ENCODE measurements at places on chromosomes 6 and 20. TPM values are rescaled to one million over a fixed set of nuclear protein-coding genes. Genes with fewer than 3 reads are reported as not detected.

DNA sequence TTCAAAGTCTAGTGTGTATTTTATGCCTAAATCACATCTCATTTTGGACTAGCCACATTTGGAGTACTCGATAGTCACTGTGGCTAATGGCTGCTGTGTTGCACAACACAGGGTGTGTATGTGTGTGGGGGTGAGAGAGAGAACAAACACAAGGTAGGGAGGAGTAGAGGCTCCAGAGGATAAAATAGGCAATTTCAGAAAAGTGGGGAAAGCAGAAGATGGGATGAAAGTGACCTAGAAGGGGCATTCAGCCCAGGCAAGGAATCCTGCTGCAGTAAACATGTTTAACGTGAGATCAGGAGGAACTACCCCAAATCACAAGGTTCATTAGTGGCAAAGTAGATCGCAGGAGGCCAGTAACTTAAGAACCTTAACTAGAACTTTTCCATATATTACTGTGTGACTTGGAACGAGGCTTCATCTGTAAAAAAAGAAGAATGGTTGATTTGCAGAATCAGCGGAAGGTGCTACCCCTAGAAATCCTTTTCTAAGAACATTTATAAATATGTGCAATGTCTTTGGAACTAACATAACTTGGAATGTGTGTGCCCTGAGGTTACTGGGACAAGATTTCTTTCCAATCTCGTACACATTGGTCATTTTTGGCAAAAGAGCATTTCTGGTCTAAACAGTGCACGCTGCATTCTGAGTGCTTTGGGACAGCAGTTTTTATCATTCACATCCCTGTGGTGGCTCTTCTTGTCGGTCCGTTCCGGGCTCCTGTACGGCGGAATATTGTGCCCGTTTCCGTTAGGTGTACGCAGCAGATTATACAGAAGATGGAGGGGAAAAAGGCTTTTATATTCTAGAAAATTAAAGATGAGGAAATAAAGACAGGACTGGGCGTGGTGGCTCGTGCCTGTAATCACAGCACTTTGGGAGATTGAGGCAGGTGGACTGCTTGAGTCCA lies 2.6 kb downstream of the DUSP22 start:
- peaks cover 3% of the 10 kb centered on the region for H3K4me1 ChIP-seq
- H3K36me3 ChIP-seq, result no peaks in the 10 kb centered on the region
- no peak overlapping the region for H3K4me3 ChIP-seq
- no peaks in the 10 kb centered on the region for H3K27me3 ChIP-seq
- no peak for DNase-seq

The CPNE5 gene
- total RNA-seq, result 29.2 TPM

GRCh38 chr6:53767941-53768340 lies 26.9 kb upstream of the LRRC1 start:
- no peaks in the 10 kb centered on the region for H3K27me3 ChIP-seq
- DNase-seq, result no peak
- H3K4me1 ChIP-seq, result no peaks in the 10 kb centered on the region
- no peak overlapping the region for H3K4me3 ChIP-seq
- H3K36me3 ChIP-seq, result no peaks in the 10 kb centered on the region
- H3K27ac ChIP-seq, result no peak overlapping the region

- no peak overlapping the region for H3K4me3 ChIP-seq
- DNase-seq, result no peak
- H3K27ac ChIP-seq, result peak overlapping the region; percentile 21
- peaks cover 8% of the 10 kb centered on the region for H3K4me1 ChIP-seq
These were observed 47.2 kb downstream of the FILIP1 start for GRCh38 chr6:75446241-75446880.

- H3K4me1 ChIP-seq, result no peaks in the 10 kb centered on the region
- no peaks in the 10 kb centered on the region for H3K27me3 ChIP-seq
- no peak for DNase-seq
- H3K27ac ChIP-seq, result no peak overlapping the region
- no peaks in the 10 kb centered on the region for H3K36me3 ChIP-seq
These were observed 12.5 kb upstream of the TREM1 start for GRCh38 chr6:41298785-41299502.

DNA sequence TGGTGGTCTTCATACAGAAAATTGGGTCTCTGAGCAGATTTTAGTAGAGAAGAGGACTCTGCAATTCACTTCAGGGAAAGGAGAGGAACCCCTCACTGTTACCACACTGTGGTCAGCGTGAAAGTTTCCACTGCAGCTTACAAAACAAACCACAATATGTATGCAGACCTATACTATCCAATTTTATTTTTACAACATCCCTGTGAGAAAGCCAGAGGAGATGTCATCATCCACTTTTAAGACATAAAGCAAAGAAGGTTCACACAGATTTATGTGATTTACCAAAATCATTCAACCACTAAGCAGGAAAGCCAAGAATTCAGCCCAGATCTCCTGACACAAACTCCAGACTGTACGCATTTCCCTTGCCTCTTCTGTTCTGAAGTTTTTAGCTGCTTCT lies 442.4 kb downstream of the FRK start:
- peak; percentile 34 for DNase-seq
- H3K4me3 ChIP-seq, result no peak overlapping the region
- H3K36me3 ChIP-seq, result no peaks in the 10 kb centered on the region

DNA sequence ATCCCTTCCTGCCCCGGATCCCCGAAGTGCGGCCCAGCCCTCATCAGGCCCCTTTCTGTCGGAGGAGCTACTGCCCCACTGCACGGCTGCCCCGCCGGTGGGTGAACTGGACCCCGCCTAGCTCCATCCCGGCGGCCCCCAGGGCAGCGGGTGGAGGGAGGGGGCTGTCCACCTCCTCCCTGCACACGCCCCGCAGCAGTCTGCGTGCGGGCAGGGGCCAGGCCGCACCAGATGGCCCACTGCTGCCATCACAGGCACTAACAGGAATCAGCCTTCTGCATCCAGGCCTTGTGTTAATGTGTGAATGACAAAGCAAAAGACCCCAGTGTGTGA lies 54.9 kb upstream of the UNC93A start:
- H3K36me3 ChIP-seq, result no peaks in the 10 kb centered on the region
- no peak for DNase-seq
- peaks cover 43% of the 10 kb centered on the region for H3K4me1 ChIP-seq
- H3K4me3 ChIP-seq, result no peak overlapping the region

- H3K4me1 ChIP-seq, result no peaks in the 10 kb centered on the region
- no peaks in the 10 kb centered on the region for H3K36me3 ChIP-seq
- H3K27me3 ChIP-seq, result no peaks in the 10 kb centered on the region
- H3K4me3 ChIP-seq, result no peak overlapping the region
- no peak for DNase-seq
- no peak overlapping the region for H3K27ac ChIP-seq
These were observed 121.9 kb upstream of the BTN3A2 start for GRCh38 chr6:26243132-26243531.

GRCh38 chr6:97977084-97977483 lies 694.1 kb upstream of the MMS22L start:
- no peaks in the 10 kb centered on the region for H3K27me3 ChIP-seq
- no peaks in the 10 kb centered on the region for H3K4me1 ChIP-seq
- H3K36me3 ChIP-seq, result no peaks in the 10 kb centered on the region
- DNase-seq, result no peak

- no peak overlapping the region for H3K27ac ChIP-seq
- H3K36me3 ChIP-seq, result no peaks in the 10 kb centered on the region
- H3K4me1 ChIP-seq, result no peaks in the 10 kb centered on the region
- H3K4me3 ChIP-seq, result no peak overlapping the region
- no peak for DNase-seq
These were observed 72.4 kb downstream of the FYN start for GRCh38 chr6:111800821-111801220.

- peak; percentile 27 for DNase-seq
- H3K4me3 ChIP-seq, result no peak overlapping the region
- no peaks in the 10 kb centered on the region for H3K36me3 ChIP-seq
- no peaks in the 10 kb centered on the region for H3K27me3 ChIP-seq
- no peak overlapping the region for H3K27ac ChIP-seq
- H3K4me1 ChIP-seq, result no peaks in the 10 kb centered on the region
These were observed 22.7 kb downstream of the DSE start for GRCh38 chr6:116393430-116393829.

DNA sequence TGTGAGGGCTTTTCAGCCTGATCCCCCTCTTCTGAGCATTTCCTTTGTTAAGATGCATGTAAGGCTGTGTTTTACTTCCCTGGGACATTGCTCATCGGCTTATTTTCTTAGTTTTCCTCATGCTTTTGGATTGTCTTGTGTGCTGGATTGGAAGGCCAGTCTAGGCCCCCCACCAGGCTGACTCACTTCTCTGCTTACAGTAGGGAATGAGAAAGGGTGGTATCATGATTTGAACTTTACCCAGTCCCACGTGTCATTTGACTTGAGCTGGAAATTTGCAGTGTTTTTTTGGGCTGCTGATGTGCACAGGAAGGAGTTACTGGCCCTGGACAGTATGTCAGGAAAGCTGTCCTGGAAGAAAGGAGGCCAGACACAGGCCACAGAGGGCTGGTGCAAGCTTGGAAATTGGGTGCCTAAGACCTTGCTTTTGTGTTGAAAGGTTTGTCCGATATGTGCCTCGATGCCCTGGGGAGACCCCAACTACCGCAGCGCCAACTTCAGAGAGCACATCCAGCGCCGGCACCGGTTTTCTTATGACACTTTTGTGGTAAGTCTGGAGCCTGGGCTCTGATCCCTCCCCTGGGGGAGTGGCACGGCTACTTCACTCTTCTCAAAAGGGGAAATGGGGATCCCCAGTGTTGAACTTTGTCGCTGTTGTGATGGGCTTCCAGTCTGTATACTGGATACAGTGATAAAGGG lies 12.8 kb downstream of the RNF114 start:
- no peaks in the 10 kb centered on the region for H3K27me3 ChIP-seq
- peaks cover 63% of the 10 kb centered on the region for H3K36me3 ChIP-seq
- H3K4me3 ChIP-seq, result no peak overlapping the region
- no peak overlapping the region for H3K27ac ChIP-seq
- no peaks in the 10 kb centered on the region for H3K4me1 ChIP-seq
- no peak for DNase-seq

The NPEPL1 gene
- total RNA-seq, result 59.0 TPM

DNA sequence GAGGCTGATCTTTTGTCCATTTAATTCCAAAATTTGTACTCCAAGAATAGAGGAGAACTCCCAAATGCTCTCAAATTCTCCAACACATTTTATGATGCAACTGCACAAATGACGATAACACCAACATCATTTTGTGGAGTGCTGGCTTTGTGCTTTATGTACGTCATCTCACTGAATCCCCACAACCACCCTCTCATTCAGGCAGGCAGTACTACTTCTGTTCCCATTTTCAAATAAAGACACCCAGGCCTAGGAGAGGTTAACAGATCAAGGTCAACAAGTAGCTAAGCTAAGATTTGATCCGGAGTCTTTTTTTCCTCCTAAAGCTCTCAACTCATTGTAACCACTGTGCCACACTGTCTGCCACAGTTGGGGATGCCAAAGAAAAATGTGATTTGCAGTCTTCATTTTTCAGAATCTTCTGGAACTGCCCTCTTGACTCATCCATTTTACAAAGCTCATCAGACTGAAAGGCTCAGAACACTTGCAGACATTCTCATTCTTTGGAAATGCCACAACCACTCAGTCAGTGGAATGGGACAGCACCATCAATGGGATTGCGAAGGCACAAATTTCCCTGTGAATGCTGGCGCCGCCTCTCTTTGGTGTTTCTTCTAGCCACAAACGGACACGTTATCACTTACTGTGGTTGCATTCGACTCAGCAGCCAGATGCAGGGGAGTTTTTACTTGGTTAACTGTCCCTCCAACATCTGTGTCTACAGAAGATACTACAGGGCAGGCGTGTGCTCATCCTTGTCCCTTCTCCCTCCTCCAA lies 184.4 kb downstream of the GJA10 start:
- no peak overlapping the region for H3K4me3 ChIP-seq
- H3K4me1 ChIP-seq, result peaks cover 16% of the 10 kb centered on the region
- peak; percentile 74 for DNase-seq
- H3K27ac ChIP-seq, result no peak overlapping the region
- H3K36me3 ChIP-seq, result no peaks in the 10 kb centered on the region

- no peaks in the 10 kb centered on the region for H3K36me3 ChIP-seq
- no peaks in the 10 kb centered on the region for H3K4me1 ChIP-seq
- H3K4me3 ChIP-seq, result no peak overlapping the region
These were observed 373.8 kb upstream of the JAG1 start for GRCh38 chr20:11047559-11047958.

The LAMA2 gene
- total RNA-seq, result 52.0 TPM

All from cardiac muscle cell (in vitro differentiated cells and primary cell).